ENCODE measurements at places on chromosomes 6 and 20. TPM values are rescaled to one million over a fixed set of nuclear protein-coding genes. Genes with fewer than 3 reads are reported as not detected.

DNA sequence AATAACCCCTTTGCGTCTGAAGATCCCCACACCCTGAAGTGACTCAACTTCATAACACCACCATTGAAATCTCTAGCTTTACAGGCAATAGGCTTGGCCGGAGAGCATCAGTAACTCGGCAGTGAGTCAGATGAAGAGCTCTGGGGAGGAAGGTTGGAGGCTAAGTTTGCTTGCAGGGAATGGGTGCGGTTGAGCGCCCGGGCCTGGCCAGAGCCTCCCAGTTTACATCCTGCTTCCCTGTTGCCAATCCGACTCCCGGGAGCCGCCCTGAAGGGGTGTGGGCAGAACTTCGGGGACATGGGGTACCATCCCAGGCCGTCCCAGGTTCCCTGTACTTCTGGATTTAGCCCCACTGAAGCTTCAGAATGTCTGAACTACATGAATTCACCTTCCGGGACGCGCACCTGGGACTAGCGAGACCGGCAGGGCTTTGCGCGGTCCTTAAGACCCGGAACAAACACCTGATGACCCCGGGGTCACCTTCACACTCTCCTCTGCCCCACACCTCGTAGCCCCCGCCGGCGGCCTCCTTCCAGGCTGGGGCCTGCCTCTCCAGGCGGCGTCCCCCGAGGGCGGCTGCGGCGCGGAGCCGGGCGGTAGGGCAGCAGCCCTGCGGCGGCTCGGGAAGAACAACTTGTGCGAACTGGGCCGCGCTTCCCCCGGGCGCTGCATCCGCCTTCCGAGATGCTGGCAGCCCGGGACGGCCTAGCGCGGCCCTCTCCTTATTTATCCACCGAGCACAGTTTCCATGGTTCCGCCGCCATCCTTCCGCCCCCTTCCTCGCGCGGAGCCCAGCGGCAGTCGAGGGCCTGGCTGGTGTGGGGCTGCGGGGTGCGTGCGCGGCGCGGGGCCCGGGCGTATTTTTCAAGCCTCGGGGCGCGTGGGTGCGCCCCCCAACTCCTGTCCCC is 56.6 kb upstream of the RREB1 start:
- DNase-seq: no peak

NHLRC1 gene
- total RNA-seq: 2.1 TPM

DEFB124 gene
- not detected for total RNA-seq

LPIN3 gene
- total RNA-seq: 21.0 TPM

FAM83D gene
- 30.9 TPM for total RNA-seq

DNA sequence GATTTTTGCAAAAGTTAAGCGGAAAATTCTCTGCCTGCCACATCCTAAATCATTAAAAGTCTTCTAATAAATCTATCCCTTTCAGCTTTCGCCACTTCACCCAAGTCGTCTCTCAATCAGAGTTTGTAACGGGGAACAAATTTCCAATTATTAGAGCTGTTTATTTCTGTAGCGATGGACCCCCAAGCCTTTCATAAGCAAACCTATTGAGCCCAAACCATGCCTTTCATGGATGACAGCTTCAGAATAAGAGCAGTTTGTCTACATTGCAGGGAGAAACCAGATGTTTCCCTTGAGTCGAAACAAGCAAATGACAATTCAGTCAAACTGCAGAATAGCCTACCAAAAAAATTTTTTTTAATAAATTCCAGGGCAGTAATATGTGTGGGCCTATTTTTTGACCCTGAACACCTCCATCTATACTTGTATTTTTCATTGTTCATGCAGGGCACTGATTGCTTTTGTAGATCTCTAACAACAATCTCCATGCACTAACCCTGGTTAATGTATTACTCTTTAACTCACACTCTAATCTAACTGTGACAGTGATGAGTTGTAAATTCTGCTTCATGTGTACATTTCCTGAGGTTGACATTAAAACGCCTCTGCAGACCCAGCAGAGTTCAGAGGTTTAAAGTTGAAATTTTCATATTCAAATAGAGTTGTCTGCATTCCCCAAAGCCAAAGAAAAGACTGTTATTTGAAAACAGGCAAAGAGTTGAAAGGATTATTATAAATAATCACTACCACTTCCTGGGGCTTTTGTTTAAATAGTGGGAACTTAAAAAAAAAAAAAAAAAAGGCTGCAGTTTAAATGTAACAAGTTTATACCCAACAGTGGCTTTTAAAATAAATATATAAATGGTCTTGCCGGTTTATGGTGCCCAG is 64.5 kb downstream of the ATP9A start:
- DNase-seq: no peak

GRCh38 chr6:152391179-152391880 is 245.8 kb downstream of the SYNE1 start:
- no peak for DNase-seq

BPIFA1 gene
- not detected for total RNA-seq

DNA sequence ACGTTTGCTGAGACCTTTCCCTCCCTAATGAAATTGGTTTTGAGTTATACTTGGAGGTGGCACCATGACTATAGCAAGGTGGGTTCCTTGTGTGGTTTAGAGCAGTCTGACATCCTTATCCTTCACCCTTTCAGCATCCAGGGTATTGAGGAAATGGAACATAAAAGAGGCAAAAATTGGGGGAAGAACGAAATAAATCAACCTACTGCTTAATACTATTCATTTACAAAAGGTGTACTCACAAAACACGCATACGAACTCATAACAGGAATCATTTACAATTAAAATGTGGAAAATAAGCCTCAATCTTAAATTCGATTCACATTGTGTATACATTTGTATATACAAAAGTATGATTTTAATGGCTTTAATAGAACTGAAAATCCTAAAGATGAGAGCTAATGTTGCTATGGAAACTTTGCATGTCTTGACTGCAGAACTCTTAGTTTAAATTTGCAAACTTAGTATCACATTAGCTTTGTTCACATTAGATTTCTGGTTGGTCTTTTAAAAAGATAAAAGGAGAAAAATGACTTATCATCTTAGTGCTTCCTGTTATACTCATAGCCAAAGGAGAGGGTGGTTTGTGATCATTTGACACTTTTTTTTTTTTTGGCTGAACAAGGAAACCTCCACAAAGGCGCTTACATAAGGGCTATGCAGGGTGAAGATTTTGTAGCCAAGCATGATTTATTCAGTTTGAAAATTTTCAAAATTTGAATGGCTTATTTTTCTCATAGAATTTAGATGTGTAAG is 76.1 kb upstream of the ATXN1 start:
- DNase-seq: no peak

DNA sequence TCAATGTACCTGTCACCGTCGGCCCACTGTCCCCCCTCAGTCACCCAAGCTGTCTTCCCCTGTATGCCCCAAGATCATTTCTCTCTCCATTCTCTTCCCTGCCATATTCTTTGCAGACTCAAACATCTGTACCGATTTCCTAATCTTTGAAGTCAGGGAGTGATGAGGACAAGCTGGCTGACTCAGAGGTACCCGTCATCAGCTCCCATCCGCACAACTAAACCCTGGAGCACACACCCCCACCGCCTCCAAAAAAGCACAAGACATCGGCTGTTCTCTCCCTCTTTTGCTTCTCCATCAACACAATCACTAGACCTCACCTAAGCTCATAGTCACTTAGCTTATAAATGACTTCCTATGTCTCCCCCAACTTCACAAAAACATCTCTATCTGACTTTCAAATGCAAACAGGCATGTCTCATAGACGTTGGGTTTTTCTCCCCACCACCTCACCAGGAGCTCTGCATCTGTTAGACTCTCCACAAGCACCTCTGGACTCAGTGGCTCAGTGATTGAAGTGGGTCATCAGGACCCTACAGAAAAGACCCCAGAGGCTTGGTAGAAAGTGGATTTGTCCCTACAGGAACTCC is 11.5 kb upstream of the NFATC2 start:
- DNase-seq: no peak

HLA-DQA1 gene
- 0.39 TPM for total RNA-seq

TRDN gene
- total RNA-seq: not detected

- no peak for DNase-seq
Observed at GRCh38 chr20:51195419-51195901, 172.6 kb upstream of the KCNG1 start.

GRCh38 chr6:137033828-137034227 is 10.9 kb downstream of the IL20RA start:
- no peak for DNase-seq

DNA sequence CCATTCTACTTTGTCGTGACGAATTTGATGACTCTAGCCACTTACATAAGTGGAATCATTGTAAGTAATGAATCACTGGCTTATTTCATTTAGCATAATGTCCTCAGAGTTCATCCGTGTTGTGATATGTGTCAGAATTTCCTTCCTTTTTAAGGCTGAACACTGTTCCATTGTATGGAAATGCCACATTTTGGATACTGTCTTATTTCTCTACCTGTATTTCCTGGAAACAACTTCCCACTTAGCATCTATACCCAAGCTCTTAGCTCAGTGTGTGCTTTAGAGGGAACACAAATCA is 28.8 kb upstream of the GGTLC1 start:
- DNase-seq: no peak

CLPSL2 gene
- total RNA-seq: 0.57 TPM

LTA gene
- 0.72 TPM for total RNA-seq

KHDRBS2 gene
- total RNA-seq: not detected

GRCh38 chr20:51628533-51629398 is 86.2 kb upstream of the NFATC2 start:
- no peak for DNase-seq

GRCh38 chr6:86707545-86708120 is 229.7 kb upstream of the HTR1E start:
- no peak for DNase-seq

WFDC12 gene
- not detected for total RNA-seq

BNIP5 gene
- total RNA-seq: not detected

LINC00237 gene
- total RNA-seq: not detected

DNA sequence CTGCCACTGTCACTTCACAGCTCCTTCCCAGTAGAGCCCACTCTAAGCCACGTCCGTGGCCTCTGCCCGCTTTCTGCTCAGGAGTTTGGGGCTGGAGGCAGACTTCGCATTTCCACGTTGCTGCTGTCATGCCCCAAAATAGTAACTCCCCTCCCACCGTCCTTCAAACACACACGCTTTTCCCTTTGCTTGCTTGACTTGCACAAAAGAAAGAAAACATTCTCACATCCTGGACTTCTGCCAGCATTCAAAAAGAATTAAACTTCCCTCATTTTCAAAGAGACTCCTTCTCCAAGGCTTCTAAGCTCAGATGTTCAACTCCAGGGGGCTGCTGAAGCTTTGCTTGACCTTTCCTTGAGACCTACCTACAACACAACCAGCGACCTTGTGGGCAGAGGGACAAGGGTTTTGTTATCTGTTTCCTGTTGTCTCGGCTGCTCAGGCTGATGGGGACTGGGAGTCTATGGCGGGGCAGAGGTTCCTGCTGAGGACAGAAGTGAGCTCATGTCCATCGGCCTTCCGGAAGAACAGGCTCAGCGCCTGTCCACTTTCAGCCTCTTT is 263.8 kb upstream of the FOXQ1 start:
- DNase-seq: no peak

Data from Panc1 (cell line).